ENCODE measurements at places on chromosomes 16 and 17.

- DNase-seq, result no peak
Measured at GRCh38 chr16:85101956-85102630, 10.2 kb downstream of the CIBAR2 start.

- no peak for DNase-seq
Measured at GRCh38 chr17:41785859-41786226, 668 bp downstream of the JUP start.

DNA sequence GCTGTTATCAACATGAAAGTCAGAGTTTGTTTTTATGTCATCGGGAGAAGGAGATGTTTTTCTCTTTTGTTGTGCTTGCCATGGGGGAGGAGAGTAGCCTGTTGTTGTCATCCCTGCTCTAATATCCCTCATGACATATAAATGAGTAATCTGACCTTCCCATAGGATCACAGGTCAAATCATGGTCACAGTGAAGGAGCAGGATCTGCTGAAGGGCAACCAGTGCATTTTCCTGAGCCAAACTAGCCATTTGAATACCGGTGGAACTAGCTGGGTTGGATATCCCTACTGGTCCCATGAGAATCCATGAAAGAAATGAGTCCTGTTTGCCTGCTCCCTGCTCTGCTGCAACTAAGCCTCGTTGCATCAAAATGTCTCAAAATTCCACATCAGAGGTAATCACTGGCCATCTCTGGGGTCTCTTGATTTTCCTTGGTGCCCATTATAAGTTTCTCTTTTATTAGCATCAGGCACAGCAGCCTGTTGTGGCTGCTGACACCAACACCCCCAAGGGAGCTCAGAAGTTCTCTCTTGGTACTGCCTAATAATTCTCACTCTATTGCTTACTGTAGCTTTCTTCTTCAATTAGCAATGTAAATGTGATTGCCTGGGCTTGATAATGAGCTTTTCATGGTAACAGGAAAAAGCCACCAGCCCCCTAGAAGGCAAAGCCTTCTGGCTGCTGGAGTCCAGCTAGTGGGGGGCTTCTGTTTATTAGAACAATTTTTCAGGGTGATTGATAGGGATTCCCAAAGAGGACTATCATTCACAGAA is 211.4 kb upstream of the ERCC4 start:
- no peak for DNase-seq

DNA sequence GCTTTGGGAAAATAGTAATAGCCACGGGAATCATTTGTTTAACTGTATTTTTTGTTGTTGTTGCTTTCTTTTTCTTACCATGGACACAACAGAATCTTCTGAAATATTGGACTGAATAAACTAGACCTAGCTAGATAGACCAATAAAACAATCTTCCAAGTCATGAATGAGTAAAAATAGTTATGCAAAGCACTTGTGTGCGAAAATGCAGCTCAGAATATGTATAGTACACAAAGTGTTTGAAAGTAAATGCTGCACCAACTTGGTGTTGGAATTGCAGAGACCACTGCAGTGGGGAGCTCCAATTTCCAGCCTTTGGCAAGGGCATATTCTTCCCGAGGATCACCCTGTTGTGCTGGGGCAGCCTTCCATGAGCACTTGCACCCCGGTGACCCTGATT is 68.0 kb downstream of the AATF start:
- DNase-seq, result no peak

- no peak for DNase-seq
Measured at GRCh38 chr17:4506175-4506813, 7.6 kb downstream of the SPNS2 start.

- DNase-seq, result no peak
Measured at GRCh38 chr16:18792836-18793433, 2.8 kb upstream of the RPS15A start.

- DNase-seq, result no peak
Measured at GRCh38 chr17:47267354-47267828, 13.8 kb downstream of the ITGB3 start.

DNA sequence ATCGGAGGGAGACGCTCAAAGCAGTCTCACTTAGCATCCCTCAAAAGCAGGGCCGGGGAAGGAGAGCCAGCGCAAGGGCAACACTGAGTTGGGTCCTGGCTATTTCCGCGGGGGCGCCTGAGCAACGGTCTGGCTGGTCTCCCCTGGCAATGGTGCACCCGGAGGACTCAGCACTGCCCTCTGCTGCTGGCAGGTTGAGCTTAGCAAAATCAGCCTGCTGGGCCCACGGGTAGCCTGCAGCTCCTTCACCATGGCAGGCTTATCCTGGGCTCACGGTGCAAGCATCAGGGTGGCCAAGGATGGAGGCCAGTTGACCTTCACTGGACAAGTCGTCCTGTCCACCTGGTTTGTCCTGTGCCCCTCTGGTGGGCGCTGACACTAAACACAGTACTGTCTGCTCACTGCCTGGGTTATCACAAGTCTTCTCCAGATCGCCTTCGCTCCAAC is 14.4 kb upstream of the ALDH3A1 start:
- peak; percentile 80 for DNase-seq

GRCh38 chr17:57902800-57903759 is 52.1 kb downstream of the CUEDC1 start:
- peak; percentile 83 for DNase-seq
